ENCODE measurements at places on chromosomes 2 and 18.

GRCh38 chr2:160279813-160280465 lies 79.9 kb upstream of the ITGB6 start:
- no peak for DNase-seq

- DNase-seq: no peak
Observed at GRCh38 chr18:27920836-27921235, 256.1 kb downstream of the CDH2 start.

DNA sequence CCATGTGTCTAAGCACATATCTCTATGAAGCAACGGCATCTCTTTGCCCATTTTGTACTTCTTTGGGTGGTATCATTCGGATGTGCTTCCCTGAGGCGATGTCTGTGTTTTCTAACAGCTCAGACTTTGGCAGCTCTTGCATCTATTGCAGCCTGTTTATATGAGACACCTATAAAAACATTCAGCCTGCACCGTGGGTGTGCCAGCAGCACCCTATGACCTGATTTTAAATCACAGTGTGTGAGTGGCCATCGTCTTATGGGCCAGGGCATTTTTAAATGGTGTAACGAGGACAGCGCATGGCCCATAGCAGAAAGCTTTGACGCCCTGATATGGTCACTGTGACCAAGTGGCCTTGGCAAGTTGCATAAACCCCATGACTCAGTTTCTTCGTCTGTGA lies 12.9 kb downstream of the NPAS2 start:
- no peak for DNase-seq

DNA sequence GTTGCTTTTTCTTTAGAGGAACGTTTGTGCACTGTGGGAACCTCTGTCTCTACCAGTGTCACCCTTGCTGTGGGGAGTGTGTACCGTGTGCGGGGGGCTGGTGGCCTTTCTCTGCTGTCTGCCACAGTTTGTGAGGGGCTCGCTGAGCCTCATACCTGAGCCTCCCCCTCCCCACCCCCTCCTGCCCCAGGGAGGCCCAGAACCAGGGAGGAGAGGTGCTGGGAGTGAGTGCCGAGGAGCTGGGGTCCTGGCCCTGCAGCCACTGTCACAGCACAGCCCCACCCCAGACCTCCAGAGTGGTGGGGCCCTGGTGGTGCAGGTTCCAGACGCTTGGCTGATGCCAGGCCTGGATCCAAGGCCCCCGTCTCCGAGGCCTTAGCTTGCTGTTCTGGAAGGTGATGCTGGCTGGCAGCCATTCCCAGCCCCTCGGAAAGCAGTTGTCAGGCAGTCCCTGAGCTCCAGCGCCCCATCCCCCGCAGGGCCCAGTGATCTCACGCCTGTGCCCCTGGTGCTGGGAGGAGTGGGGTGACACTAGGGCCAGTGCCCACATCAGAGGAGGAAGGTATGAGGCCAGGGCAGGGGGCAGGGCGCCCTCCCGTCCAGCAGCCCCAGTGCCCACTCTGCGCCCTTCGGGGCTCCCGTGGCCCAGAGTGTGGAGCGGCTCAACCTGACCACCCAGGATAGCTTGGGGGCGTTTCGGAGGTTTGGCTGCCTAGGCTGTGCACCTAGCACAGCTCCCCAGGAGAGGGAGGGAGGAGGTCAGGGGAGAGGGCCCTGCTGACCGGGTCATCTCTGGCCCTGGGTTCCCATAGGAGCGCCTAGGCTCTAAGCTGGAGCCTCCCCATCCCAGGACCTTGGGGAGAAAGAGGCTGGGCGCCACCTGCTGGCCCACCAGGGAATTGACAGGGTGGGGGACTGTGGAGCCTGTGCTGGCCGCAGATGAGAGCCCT lies 53.0 kb upstream of the ALPP start:
- no peak for DNase-seq

DNA sequence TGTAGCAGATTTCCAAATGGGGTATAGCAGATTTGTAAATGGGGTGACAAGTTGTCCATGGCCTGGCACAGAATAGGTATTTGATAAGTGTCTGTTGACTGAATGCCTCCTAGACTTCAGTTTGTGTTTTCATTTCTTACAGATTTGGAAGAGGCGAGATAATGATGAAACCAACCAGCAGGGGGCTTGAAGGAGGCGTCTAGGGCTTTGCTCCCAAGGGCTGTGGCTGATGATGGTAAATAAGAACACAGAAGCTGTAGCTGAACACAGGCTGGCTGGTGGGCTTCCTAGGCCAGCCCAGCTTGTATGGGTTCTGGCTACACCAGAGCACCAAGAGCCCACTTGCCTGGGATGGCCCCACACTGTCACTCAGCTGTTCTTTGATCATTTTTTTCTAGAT lies 19.4 kb downstream of the SFTPB start:
- DNase-seq: no peak

DNA sequence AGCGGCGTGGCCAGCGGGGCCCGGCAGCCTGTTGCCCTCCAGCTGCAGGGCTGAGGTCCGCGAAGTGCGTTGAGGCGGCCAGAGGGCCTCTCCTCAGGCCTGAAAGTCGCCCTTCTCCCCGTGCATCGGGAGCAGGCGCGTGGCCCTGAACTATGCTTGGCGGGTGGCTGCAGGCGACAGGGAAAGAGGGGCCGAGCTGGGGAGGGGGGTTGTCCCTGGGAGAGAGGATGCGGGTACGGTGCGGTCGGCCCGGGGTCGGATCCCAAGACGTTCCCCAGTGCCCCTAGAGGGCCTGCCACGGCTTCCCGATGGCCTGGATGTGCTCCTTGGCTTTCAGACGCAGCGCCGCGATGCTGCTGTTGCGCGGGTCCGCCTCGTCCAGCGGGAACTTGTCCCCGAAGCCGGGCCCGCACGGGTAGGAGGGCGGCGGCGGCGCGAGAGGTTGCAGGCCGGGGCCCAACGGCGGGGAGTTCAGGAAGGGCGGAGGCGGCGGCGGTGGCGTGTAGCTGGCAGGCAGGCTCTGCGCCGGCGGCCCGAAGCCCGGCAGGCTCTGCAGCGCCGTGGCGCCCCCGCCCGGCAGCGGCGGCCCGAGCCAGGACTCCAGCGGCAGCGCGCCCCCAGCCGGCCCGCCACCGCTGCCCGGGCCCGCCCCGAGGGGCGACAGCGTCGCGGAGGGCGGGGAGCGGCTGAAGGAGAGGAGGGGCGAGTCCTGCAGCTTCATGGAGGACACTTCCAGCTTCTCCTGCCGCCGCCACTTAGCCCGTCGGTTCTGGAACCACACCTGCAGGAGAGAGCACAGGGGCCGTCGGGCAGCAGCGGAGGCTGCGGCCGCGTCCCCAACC lies 4.3 kb downstream of the RAX start:
- DNase-seq: no peak

DNA sequence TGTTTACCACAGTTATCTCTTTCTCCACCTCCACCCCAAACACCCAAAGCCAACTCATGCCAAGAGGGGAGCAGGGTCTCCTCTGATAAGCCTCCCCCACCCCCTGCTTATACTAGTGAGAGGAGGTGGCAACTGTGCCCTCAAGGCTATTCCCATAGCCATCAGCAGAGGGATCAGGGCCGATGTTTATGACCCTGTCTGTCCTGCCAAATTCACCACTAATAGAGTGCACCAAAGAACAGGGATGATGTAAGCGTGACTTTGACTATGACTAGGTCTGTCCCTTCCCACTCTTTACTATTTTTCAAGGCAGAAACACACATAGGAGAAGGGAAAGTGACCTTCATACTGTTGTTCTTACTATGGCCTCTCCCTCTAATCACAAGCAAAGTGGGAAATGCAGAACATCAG lies 74.6 kb downstream of the CLHC1 start:
- no peak for DNase-seq

DNA sequence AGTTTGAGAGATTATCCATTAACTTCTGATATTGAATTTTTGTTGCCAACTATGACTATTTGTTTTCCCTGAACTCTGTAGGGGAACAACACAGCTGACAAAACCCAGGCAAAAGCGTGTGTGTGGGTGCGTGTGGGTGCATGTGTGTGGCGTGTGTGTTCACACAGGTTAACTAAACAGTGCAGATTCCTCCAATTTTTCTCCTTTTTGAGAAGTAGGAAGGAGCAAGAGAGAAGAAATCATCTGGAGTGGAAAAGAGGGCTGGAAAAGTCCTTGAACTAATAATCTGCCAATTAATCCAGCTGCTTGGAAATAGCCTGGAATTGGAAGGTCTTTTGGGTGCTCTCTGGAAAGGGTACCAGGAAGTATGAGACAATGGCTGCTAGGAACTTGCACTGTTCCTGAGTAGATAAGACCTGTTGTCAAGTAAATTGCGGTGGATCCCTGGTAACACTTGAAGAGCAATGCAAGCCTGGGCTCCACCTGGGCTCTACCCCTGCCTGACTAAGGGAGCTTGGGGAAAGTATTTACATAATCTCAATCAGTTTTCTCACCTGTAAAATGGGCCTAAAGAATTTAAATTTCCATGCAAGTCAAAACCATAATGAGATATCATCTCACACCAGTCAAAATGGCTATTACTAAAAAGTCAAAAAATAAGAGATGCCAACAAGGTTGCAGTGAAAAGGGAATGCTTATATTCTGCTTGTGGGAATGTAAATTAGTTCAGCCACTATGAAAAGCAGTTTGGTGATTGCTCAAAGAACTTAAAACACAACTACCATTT lies 40.5 kb upstream of the IL1R1 start:
- DNase-seq: no peak

DNA sequence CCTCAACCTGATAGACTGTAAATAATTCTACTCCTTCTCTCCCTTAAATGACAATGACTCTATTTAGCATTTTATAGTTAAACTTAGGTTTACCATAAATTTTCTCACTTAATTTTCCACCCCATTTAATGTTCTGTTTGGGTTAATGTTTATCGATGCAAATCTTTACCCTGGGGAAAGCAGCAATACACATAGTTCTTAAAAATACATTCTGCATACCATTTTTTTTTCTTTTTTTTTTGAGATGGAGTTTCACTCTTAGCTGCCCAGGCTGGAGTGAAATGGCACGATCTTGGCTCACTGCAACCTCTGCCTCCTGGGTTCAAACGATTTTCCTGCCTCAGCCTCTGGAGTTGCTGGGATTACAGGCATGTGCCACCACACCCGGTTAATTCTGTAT lies 14.0 kb downstream of the STAM2 start:
- no peak for DNase-seq

DNA sequence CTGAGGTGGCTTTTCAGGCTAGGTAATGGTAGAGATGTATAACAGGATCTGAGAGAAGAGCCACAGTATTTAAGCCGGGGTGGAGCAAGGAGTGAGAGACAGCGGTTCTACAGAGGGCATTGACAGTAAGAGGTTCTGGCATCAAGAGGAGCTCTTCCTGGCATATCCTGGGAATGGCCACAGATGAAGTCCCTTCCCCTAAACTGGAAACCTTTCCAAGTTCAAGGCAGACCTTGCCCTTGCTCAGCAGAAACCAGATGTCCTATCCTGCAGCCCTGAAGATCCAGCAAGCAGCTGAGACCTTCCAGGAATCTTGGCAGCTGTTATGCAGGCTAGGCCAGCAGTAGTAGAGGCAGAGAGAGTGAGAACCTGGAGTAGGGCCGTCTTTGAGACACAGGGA lies 18.1 kb downstream of the REG1A start:
- no peak for DNase-seq

GRCh38 chr2:238476258-238476657 lies 49.5 kb downstream of the ASB1 start:
- no peak for DNase-seq

DNA sequence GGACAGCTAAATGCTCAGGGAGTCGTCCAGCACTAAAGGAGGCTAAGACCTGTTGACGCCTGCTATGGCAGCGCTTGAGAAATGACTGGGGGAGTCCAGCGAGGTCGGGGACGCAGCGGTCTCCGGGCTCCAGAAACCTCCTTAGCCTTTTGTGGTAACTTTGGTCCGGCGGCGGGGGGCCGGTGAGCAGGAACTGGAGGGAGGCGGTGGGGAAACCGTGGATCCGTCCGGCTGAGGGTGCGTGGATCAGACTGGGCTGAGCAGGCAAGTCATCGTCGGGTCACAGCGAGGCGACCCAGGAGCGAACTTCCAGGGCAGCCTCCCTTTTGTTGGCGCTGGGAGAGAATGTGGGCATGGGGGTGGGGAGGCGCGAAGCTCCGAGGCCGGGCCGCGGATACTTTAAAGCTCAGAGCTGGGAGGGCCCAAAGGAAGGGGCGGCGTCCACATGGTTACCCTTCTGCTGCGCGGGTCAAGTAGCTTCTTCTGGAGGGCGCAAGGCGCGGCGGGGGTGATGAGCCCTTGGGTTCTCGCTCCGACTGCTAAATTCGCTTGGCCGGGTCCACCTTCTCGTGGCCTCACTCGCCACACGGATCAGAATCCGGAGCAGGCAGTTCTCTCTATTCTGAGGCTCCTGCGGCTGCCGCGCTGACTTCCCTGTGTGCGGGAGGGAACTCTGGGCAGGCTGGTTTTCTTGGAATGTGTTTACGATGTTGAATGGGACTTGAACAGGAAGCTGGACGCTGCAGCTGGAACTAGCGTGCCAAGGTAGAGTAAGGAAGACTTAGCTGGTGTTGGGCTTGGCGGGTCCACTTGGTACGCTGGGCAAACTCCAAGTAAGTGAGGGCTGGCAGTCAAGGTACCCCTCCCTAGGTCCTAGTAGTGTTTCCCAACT lies 920 bp downstream of the GULP1 start:
- DNase-seq: peak; percentile 65

GRCh38 chr2:129699781-129700573 lies 279.5 kb upstream of the RAB6C start:
- DNase-seq: no peak

DNA sequence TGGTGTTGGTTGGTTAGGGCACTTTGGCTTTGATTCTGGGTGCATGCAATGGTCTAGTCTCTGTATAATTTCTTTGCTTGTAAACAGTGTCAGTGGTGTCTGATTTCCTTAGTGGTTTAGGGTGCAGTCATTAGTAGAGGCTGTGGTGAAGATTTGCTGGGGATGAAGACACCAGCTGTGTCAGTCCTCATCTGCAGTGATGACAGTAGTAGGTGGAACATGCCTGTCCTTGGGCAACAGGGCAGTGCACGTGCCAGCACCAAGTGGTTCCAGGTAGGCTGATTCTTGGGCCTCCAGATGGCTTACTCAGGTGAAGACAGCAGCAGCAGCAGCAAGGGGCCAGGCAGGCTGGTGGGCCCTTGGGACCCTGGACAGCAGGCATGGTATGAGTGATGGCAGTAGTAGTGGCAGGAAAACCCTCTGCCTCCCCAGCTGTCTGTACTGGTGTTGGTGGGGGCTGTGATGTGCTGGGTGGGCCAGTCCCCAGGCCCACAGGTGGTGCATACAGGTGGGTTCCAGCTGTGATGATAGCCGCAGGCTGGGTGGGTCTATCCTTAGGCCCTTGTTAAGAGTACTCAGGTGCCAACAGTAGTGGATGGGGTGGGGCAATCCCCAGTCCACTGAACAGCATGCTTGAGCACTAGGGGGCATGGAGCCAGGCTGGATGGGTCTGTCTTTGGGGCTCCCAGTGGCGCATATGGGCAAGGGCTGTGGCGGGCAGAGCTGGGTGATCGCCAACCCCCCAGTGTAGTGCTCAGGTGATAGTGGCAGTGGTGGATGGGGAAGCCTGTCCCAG lies 140.7 kb upstream of the THUMPD2 start:
- DNase-seq: no peak

DNA sequence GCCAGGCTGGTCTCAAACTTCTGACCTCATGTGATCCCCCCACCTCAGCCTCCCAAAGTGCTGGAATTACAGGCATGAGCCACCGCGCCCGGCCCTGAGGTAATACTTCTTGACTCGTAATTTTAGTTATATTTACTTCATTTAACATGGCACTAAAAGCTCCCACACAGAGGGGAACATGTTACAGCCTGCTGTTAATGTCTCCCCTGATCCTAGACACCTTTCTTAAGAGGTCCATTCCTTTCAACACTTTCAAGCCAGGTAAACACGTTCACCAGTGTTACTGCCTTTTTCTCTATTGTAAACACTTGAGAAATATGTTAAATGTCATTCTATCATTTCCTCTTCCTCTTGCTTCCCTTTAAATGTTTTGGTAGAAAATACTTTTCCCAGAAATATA lies 161.4 kb downstream of the METTL4 start:
- DNase-seq: no peak
